ENCODE measurements at places on chromosomes 6 and 20.

- no peak for DNase-seq
Observed at GRCh38 chr20:40899344-40899743, 129.3 kb upstream of the TOP1 start.

GRCh38 chr20:48774696-48775095 lies 53.1 kb downstream of the PREX1 start:
- no peak for DNase-seq

DNA sequence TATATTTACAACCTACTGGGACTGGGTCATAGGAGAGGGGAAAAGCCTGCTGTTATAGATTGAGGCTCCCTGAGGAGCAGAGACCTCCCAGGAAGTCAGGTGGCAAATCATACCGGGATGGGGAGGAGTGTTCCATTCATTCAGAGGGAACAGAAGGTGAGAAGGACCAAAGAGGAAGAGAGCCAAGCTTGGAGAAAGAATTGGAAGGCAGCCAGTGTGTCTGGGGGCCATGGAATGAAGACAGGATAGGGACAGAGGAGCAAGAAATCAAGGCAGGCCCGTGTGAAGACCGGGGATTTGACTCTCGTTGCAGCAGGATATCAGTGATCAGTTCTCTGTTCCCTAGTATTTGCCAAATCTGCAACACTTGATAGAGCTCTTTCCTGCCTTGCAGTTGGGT lies 5.7 kb upstream of the ZNF217 start:
- no peak for DNase-seq

- DNase-seq, result no peak
Observed at GRCh38 chr20:11144114-11144950, 470.5 kb upstream of the JAG1 start.
